ENCODE measurements at places on chromosomes 16 and 17. TPM values are rescaled to one million over a fixed set of nuclear protein-coding genes. Genes with fewer than 3 reads are reported as not detected.

SULT1A2 gene
- 0.96 TPM for polyA plus RNA-seq

CDRT15 gene
- polyA plus RNA-seq: 0.86 TPM

LYRM9 gene
- polyA plus RNA-seq: 13.4 TPM

UMOD gene
- polyA plus RNA-seq: not detected

ZNHIT3 gene
- 53.9 TPM for polyA plus RNA-seq

KCNJ18 gene
- polyA plus RNA-seq: not detected
